ENCODE measurements at places on chromosomes 3 and 15. TPM values are rescaled to one million over a fixed set of nuclear protein-coding genes. Genes with fewer than 3 reads are reported as not detected.

DNA sequence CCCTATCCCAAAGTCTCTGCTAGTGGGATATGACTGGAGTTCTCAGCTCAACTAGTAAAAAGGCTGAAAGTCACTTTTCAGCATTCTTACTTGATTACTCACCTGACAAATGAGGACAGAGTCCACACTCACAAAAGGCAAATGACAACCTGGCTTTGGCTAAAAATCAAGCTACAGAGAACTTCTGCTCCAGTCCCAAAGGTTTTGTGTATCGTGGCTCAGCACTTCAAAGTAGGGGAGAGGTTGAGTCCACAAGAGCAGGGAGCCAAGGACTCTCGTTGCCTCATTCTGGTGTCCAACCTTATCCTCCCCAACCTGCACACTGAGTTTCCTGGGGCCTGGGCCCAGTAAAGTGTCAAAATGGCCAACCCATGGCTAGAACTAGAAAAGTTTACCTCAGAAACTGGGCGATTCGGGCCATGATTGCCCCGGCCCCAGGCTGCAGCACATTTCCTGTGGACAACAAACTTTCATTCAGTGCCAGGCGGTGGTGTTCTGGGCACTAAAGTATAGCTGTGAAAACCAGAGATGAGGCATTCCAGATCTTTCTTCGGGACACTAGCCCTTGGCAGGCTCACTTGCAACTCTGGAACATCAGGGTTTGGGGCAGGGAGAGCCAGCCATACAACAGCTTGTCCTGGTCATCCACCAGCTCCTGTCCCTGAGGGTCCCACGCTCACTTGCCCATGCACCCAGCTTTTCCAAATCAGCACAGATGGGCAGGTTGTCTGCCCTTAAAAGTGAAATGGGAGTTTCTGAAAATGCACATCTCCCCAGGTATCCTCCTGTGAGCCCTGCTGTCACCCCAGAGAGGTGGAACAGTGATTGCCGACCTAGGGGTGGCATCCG, 3.1 kb downstream of the ACAA1 start:
- no peak overlapping the region for H3K4me3 ChIP-seq
- H3K27me3 ChIP-seq, result no peaks in the 10 kb centered on the region
- peaks cover 34% of the 10 kb centered on the region for H3K4me1 ChIP-seq
- H3K36me3 ChIP-seq, result peaks cover 36% of the 10 kb centered on the region
- DNase-seq, result peak; percentile 51

GRCh38 chr3:141959589-141960554, 83.4 kb downstream of the ATP1B3 start:
- no peaks in the 10 kb centered on the region for H3K36me3 ChIP-seq
- no peaks in the 10 kb centered on the region for H3K4me1 ChIP-seq
- no peak overlapping the region for H3K27ac ChIP-seq
- no peak for DNase-seq

DNA sequence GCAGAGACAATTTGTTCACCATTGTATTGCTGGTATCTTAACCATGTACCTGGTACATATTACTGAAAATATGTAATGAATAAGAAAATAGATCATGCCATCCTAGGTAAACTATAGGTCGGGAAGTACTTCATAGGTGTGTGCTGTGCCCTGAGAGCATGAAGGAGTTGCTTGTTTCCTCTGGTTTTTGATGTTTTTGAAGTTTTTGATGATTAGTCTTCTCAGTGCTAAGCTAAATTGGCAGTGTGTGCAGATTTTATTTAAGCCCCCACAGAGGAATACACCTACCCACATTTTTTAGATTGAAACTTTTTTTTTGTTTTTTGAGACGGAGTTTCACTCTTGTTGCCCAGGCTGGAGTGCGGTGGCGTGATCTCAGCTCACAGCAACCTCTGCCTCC, 16.6 kb downstream of the HMG20A start:
- no peaks in the 10 kb centered on the region for H3K36me3 ChIP-seq
- DNase-seq, result no peak
- no peak overlapping the region for H3K4me3 ChIP-seq
- H3K27me3 ChIP-seq, result no peaks in the 10 kb centered on the region
- peaks cover 6% of the 10 kb centered on the region for H3K4me1 ChIP-seq

- no peaks in the 10 kb centered on the region for H3K36me3 ChIP-seq
- no peak overlapping the region for H3K4me3 ChIP-seq
- no peaks in the 10 kb centered on the region for H3K4me1 ChIP-seq
- no peak overlapping the region for H3K27ac ChIP-seq
- H3K27me3 ChIP-seq, result no peaks in the 10 kb centered on the region
Observed at GRCh38 chr3:159788291-159788690, 200.3 kb upstream of the IL12A start.

- no peaks in the 10 kb centered on the region for H3K27me3 ChIP-seq
- H3K36me3 ChIP-seq, result no peaks in the 10 kb centered on the region
- no peaks in the 10 kb centered on the region for H3K4me1 ChIP-seq
- H3K27ac ChIP-seq, result no peak overlapping the region
- H3K4me3 ChIP-seq, result no peak overlapping the region
Observed at GRCh38 chr3:194888916-194889315, 203.2 kb downstream of the FAM43A start.

- no peak overlapping the region for H3K4me3 ChIP-seq
- no peaks in the 10 kb centered on the region for H3K27me3 ChIP-seq
- no peak for DNase-seq
- no peaks in the 10 kb centered on the region for H3K36me3 ChIP-seq
Observed at GRCh38 chr15:62711691-62712454, 330.7 kb upstream of the TPM1 start.

DNA sequence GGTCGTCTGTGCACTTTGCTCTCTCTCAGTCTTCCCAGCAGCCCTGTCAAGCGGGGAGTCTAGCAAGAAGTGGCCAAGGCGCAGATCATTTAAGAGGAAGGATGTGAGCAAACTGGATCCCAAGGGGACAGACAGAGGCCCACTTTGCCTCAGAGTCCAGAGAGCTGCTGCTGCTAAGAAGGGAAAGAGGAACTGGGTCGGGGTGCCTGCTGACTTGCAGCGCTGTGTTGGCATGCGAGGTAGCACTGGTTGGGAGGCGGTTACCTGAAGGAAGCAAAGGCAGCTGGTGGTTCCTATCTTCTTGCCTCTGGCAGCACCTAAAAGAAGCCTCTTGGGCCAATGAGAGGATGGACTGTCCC, 28.1 kb downstream of the SMAD3 start:
- DNase-seq, result no peak
- H3K27me3 ChIP-seq, result no peaks in the 10 kb centered on the region
- H3K36me3 ChIP-seq, result no peaks in the 10 kb centered on the region

- no peak overlapping the region for H3K4me3 ChIP-seq
- H3K36me3 ChIP-seq, result no peaks in the 10 kb centered on the region
- no peak for DNase-seq
- no peak overlapping the region for H3K27ac ChIP-seq
Observed at GRCh38 chr15:79743032-79743431, 153.8 kb downstream of the MTHFS start.

- H3K27ac ChIP-seq, result no peak overlapping the region
- no peaks in the 10 kb centered on the region for H3K4me1 ChIP-seq
- DNase-seq, result no peak
- H3K27me3 ChIP-seq, result peaks cover 8% of the 10 kb centered on the region
- H3K36me3 ChIP-seq, result no peaks in the 10 kb centered on the region
- no peak overlapping the region for H3K4me3 ChIP-seq
Observed at GRCh38 chr15:24857763-24858162, 97.0 kb upstream of the SNRPN start.

- H3K4me3 ChIP-seq, result no peak overlapping the region
- H3K4me1 ChIP-seq, result no peaks in the 10 kb centered on the region
- H3K27me3 ChIP-seq, result no peaks in the 10 kb centered on the region
Observed at GRCh38 chr3:150878996-150879575, 26.2 kb downstream of the MINDY4B start.

GRCh38 chr15:74220475-74221248, 15.5 kb upstream of the CCDC33 start:
- no peak overlapping the region for H3K4me3 ChIP-seq
- no peak overlapping the region for H3K27ac ChIP-seq
- H3K4me1 ChIP-seq, result no peaks in the 10 kb centered on the region
- H3K36me3 ChIP-seq, result no peaks in the 10 kb centered on the region
- H3K27me3 ChIP-seq, result no peaks in the 10 kb centered on the region
- DNase-seq, result no peak

- no peak for DNase-seq
- H3K27me3 ChIP-seq, result no peaks in the 10 kb centered on the region
- peaks cover 13% of the 10 kb centered on the region for H3K4me1 ChIP-seq
- no peak overlapping the region for H3K27ac ChIP-seq
- H3K4me3 ChIP-seq, result no peak overlapping the region
Observed at GRCh38 chr3:126348308-126348920, 8.8 kb downstream of the KLF15 start.

DNA sequence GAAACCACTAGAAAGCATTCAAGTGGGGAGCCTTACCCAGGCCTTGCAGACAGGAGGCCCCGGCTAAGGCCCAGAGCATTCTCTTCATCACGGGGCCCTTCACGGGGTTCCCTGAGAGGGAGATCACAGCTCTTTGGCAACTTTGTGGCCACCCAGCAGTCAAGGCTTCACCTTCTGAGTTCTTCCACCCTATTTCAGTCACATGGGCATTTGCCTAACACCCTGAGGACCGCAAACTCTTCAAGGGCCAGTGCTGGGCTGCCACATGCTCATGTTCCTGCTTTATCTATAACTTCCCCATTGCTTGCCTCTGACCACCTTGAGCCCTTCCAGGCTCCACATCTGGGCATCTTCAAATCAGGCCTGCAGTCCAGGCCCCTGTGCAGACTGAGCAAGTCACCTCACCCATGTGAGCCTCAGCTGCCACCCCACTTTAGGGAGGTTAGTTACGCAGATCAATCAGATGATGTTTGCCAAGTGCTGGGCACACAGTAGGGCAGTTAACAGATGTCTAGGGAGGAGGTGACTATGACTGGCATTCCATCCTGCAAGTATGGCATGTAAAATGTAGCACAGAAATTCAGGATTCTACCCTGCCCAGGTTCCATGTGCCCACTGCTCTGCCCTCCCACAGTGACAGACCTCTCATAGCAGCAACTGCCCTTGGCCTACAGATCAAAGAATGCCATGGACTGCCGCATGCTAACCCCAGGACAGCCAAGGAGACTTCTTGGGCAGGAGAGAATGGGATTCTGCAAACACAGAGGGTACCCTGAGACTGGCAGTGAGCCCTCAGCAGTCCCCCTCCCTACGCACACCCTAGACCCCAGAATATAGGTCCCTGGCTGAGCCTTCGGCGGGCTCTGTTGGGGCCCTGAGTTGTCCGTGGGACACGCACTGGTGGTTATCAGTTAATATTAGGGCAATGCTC, 37.6 kb upstream of the ZNF710 start:
- no peak for DNase-seq
- H3K4me1 ChIP-seq, result peaks cover 26% of the 10 kb centered on the region
- H3K27ac ChIP-seq, result no peak overlapping the region
- no peaks in the 10 kb centered on the region for H3K36me3 ChIP-seq
- H3K4me3 ChIP-seq, result no peak overlapping the region

GRCh38 chr3:153348457-153349107, 186.6 kb downstream of the RAP2B start:
- H3K27ac ChIP-seq, result no peak overlapping the region
- H3K27me3 ChIP-seq, result no peaks in the 10 kb centered on the region
- no peak for DNase-seq
- no peaks in the 10 kb centered on the region for H3K4me1 ChIP-seq
- no peaks in the 10 kb centered on the region for H3K36me3 ChIP-seq

GRCh38 chr3:160911411-160911810, 155.4 kb downstream of the PPM1L start:
- H3K27ac ChIP-seq, result no peak overlapping the region
- H3K4me3 ChIP-seq, result no peak overlapping the region
- no peaks in the 10 kb centered on the region for H3K27me3 ChIP-seq

DNA sequence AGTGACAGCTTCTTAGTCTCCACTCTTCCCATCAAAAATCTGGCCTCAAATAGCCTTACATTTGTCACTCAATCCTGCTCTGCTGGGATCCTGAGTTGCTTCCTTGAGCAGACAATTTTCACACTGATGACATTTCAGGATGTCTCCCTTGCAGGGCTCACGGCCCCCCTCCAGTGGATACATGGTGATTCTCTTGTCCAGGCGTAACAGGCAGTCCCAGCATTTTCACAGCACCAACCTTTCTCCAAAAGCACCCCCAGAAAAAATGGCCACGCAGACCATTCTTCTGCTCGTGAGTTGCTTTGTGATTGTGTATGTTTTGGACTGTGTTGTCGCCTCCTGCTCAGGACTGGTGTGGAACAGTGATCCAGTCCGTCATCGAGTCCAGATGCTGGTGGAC, 47.4 kb upstream of the WNT7A start:
- no peaks in the 10 kb centered on the region for H3K27me3 ChIP-seq
- H3K4me1 ChIP-seq, result no peaks in the 10 kb centered on the region
- no peaks in the 10 kb centered on the region for H3K36me3 ChIP-seq
- no peak overlapping the region for H3K27ac ChIP-seq
- no peak for DNase-seq

GRCh38 chr3:10303785-10304184, 11.0 kb upstream of the GHRL start:
- no peak for DNase-seq
- H3K4me3 ChIP-seq, result no peak overlapping the region
- H3K27me3 ChIP-seq, result no peaks in the 10 kb centered on the region
- H3K4me1 ChIP-seq, result no peaks in the 10 kb centered on the region

DNA sequence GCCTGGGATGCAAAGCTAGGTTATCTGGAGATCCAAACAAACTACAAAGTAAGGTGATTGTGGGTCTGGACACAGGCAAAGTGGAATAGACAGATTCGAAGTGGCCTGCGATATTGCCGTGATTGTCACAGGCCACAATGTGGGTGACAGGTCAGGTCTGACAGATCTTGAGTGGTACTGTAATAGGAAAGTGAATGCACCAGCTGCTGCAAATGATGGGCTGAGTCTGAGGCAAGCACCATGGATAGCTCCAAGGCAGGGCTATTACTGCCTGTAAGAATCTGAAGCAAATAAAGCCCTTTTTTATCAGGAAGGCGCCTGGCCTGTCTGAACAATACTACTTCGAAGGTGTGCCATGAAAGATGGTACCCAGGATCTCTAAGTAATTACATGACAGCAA, 10.0 kb downstream of the ARMC8 start:
- H3K27me3 ChIP-seq, result no peaks in the 10 kb centered on the region
- no peak overlapping the region for H3K4me3 ChIP-seq
- no peaks in the 10 kb centered on the region for H3K4me1 ChIP-seq
- no peak for DNase-seq

GRCh38 chr3:145182196-145182911, 978.6 kb downstream of the PLOD2 start:
- H3K36me3 ChIP-seq, result no peaks in the 10 kb centered on the region
- H3K4me3 ChIP-seq, result no peak overlapping the region
- no peak overlapping the region for H3K27ac ChIP-seq
- no peaks in the 10 kb centered on the region for H3K27me3 ChIP-seq
- no peak for DNase-seq

DNA sequence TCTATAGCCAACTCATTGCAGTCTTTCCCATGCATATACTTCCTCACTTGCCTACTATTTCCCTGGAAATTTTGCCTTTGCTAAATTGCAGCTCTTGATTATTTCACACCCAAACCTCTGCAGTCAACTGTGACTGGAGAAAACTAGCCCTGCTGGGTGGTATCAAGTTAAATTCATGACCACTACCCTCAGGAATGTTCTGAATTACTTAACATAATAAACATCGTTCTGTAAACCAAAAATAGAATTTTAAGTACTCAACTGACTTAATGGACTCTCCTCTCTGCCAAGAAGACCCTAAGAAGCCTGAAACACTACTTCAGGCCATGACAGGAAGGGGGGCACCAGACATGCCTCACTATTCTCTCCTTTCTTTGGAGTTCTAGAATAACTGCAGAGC, 1278.0 kb upstream of the GBE1 start:
- no peak overlapping the region for H3K27ac ChIP-seq
- H3K4me3 ChIP-seq, result no peak overlapping the region
- no peaks in the 10 kb centered on the region for H3K27me3 ChIP-seq

DPP8 gene
- total RNA-seq, result 13.9 TPM

FAIM gene
- 15.8 TPM for total RNA-seq

PLSCR4 gene
- total RNA-seq, result 11.0 TPM

ZPLD1 gene
- 0.09 TPM for total RNA-seq

CSPG4 gene
- 0.95 TPM for total RNA-seq

VPS39 gene
- 27.3 TPM for total RNA-seq

LINS1 gene
- total RNA-seq, result 4.2 TPM

THAP10 gene
- 1.3 TPM for total RNA-seq

NAALADL2 gene
- total RNA-seq, result 7.0 TPM

HRG gene
- total RNA-seq, result not detected

POLQ gene
- 0.47 TPM for total RNA-seq

Data from pancreas (tissue), 10 donors.